ENCODE measurements at places on chromosomes 1 and 21.

GRCh38 chr1:183881387-183882131, 76.6 kb downstream of the RGL1 start:
- DNase-seq: no peak

GRCh38 chr1:40692429-40692895, 958 bp downstream of the NFYC start:
- no peak for DNase-seq

GRCh38 chr1:96072021-96072420, 649.6 kb upstream of the PTBP2 start:
- no peak for DNase-seq

GRCh38 chr1:76006234-76006633, 68.3 kb upstream of the ST6GALNAC3 start:
- no peak for DNase-seq

GRCh38 chr1:27716262-27716895, 9.4 kb upstream of the FAM76A start:
- no peak for DNase-seq

DNA sequence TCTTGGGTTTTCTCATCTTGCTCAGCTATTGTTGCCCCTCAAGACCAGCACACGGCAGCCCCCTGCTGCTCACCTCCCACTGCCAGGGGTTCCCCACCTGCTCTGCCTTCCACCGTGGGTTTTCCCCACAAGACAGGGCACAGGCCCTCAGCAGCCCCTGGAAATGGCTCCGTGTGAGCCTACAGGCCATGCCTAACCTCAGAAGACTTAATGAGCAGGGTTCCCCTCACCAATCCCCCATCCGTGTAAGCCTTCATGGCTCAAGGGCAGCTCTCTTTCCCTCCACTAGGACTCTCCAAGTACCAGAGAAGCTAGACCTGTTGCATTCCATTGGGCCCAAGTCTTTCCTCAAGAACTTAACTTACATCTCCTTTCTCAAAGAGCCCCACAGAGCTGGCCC, 18.4 kb upstream of the RCAN3 start:
- DNase-seq: no peak

GRCh38 chr1:176241385-176242015, 34.4 kb upstream of the COP1 start:
- DNase-seq: no peak

DNA sequence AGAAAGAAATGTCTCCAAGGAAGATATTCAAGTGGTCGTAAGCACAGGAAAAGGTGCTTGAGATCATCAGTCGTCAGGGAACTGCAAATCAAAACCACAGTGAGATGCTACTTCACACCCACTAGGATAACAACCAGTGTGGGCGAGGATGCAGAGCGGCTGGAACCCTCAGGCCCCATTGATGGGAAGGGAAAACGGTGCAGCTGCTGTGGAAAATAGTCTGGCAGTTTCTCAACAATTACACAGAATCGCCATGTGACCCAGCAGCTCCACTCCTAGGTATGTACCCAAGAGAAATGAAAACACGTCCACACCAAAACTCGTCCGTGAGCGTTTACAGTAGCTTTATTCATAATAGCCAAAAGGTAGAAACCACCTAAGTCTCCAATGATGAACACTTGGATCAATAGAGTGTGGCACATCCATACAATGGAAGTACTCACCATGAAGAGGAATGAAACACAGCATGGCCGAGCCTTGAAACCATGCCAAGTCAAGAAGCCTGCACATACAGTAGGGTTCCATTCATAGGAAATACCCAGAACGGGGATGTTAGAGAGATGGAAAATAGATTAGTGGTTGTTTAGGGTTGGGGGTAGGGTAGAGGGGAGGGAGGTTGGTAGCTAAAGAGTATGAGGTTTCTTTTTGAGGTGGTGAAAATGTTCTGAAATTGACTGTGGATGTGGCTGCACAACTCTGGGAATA, 6.1 kb downstream of the DFFB start:
- DNase-seq: no peak

- no peak for DNase-seq
These were observed 96.8 kb upstream of the RUNX3 start for GRCh38 chr1:25026730-25027450.

- DNase-seq: no peak
These were observed 53.9 kb upstream of the HSD17B7 start for GRCh38 chr1:162736633-162737067.

GRCh38 chr1:203437696-203438315, 37.8 kb upstream of the PRELP start:
- DNase-seq: no peak

- no peak for DNase-seq
These were observed 268.4 kb upstream of the NRIP1 start for GRCh38 chr21:15333136-15333710.

DNA sequence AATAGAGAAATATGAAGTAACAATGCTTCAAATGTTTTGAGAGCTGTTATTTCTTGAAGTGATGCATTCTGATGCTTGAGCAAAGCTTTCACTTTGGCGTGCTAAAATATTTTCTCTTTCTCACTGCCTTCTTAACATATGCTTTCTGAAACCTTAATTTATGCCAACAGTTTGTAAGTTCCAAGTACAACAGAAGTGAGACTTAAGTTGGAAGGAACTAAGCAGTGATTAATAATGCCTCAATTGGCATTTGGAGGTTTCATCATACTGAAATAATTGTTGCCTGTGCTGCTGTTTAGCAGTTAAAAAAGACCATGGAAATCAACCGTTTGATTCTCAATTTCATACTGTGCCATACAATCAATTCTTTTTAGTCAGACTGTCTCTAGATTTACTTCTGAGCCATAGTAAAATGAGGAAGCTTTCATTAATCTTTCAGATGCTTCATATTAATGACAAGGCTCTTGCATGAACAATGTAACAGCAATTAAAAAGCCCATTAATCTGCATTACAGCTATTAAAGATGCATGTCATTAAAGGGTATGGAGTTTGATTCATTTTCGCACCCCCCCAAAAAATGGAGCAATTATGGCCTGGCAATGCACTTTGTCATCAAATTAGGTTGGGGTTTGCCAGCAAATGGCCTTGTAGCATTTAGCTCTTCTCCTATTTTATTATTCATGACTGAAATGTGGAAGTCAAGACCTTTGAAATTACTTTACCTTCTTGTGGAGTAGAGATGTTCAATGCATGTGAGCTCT, 375.3 kb downstream of the USH2A start:
- no peak for DNase-seq

GRCh38 chr1:220045356-220046051, 801 bp downstream of the EPRS1 start:
- no peak for DNase-seq

DNA sequence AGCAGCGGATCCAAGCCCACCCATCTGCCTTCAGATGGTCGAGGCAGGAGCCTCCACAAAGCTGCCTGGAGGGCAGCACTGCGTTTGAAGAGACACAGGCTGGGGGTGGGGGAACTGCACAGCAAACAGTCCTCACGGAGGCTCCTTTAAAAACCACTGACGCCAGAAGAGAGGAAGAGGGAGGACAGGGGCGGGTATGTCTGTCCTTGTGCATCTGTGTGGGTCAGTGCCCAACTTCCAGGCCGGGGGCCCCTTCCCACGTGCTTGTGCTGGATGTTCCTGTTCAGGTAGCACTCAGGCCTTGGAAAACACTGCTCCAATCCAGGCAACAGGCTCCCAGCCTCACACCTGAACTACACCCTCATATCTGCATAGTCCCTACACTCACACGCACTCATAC, 7.7 kb downstream of the AHDC1 start:
- no peak for DNase-seq

DNA sequence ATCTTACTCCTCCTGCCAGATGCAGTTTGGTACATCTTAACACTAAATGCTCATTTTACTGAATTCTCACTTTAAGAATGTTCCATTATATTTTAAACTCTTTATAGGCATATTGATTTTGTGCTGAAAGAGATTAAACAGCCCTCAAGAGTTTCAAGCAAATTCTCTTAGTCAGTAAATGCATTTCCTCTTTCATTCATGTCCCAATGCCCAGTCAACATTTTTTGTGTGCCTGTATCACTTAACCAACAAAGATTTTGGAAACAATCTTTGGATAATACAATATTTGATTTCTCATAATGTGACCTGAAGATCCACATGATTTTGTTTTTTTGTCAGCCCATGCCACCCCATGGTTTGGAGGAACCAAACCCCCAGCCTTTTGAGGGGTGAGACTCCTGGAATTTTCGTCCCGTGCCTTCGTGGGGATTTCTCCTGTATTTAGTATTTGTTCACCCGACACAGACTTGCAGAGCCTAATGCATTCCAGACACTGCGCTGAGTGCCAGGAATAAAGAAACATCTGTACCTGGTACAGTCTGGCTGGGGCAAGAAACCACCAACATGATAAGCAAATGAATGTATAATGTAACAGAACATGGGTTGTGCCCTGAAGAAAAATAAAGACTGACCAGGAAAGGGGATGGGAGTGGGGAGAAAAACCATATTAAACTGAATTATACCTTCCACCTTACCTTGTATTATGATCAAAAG, 47.1 kb upstream of the ETS2 start:
- no peak for DNase-seq

GRCh38 chr1:10642403-10643080, 153.9 kb downstream of the CASZ1 start:
- DNase-seq: no peak

- DNase-seq: no peak
These were observed 48.5 kb upstream of the TTC39A start for GRCh38 chr1:51378871-51379270.
